ENCODE measurements at places on chromosomes 11 and 22. TPM values are rescaled to one million over a fixed set of nuclear protein-coding genes. Genes with fewer than 3 reads are reported as not detected.

Gene SHISAL1
- total RNA-seq, result 2.5 TPM

Gene OR4A16
- not detected for total RNA-seq

Gene RASD2
- not detected for total RNA-seq

Gene MYRF
- total RNA-seq, result 1.6 TPM

Gene SAA1
- total RNA-seq, result not detected

Gene ROBO4
- 0.53 TPM for total RNA-seq

Gene BDNF
- total RNA-seq, result 1.2 TPM

Gene CDCA5
- 2.2 TPM for total RNA-seq

Gene PARVG
- not detected for total RNA-seq

Gene CALCA
- not detected for total RNA-seq

Gene POU2AF3
- not detected for total RNA-seq

Gene TRIM48
- total RNA-seq, result not detected

Gene TKFC
- total RNA-seq, result 10.3 TPM

Gene MMP1
- 73.8 TPM for total RNA-seq

Gene NAALADL1
- total RNA-seq, result 13.1 TPM

Gene OR8G1
- total RNA-seq, result not detected

Gene OR4A15
- not detected for total RNA-seq

Gene OR5A1
- total RNA-seq, result not detected

Gene CRYBB3
- total RNA-seq, result not detected

Gene SLC1A2
- total RNA-seq, result 71.1 TPM

Gene GUCY1A2
- total RNA-seq, result 0.75 TPM

Gene CD3E
- not detected for total RNA-seq

Gene OR5T3
- not detected for total RNA-seq

Gene TRMT2A
- 45.0 TPM for total RNA-seq

Gene SELENOH
- 86.4 TPM for total RNA-seq

Gene CDKN1C
- 3.0 TPM for total RNA-seq

All from smooth muscle cell of the coronary artery (primary cell).